Stimulated activated CD8-positive, alpha-beta memory T cell treated with anti-CD3 and anti-CD28 coated beads, Interleukin-15, amount 100 ng/mL, for 24 hours (primary cell): ENCODE measurements at places on chromosomes 1 and 21.

- DNase-seq: no peak
Measured at GRCh38 chr21:37449302-37449937, 82.8 kb downstream of the DYRK1A start.

DNA sequence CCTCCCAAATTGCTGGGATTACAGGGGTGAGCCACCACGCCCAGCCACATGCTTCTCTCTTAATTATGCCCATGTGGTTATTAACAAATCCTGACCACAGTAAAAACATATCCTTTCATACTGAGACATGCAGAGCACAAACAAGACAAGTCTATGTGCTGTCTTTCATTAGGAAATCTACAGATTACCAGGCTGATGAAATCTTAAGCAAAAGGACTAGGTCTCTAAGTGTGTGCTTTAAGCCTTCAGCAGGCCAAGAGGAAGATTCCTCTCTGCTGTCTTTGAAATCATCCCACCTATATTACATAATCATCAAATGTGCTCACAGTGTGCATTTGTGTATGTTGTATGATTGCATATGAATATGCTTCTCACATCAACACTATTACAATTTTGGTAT is 419.3 kb downstream of the KCTD3 start:
- DNase-seq: no peak

- no peak for DNase-seq
Measured at GRCh38 chr21:45983981-45984551, 2.5 kb downstream of the COL6A1 start.

DNA sequence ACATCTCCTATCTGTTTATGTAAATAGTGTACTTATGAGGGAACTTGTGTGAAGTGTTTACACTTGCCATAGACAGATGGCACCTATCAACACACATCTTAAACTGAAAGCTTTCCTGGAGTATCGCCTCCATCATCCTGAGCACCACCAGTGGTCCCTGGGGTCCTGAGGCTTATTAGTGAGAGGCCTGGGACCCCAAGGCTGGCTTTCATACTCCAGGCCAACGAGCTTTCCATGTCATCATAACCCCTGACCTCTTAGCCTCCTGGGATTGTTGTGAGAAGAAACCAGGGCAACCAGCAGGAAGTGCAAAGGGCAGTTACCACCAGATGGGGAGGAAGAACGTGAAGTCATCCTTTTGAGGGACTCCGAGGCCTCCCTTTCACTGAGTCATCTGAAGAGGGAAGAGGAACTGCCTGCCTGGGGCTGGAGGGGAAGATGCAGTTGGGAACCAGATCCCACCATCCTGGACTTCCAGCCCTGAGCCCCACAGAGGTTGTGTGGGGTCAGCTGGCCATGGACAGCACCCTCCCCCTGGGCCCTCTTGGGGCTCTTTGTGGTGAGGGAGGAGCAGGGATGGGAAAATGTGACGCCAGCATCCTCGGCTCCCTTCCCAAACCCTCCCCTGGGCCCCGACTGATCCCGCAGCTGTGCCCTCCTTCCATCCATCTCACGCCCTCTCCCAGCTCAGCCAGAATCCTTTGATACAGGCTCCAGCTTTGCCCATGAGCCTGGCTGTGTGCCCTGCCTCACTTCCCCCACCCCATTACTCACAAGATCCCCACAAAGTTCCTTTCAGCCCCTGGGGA is 5.8 kb downstream of the INKA2 start:
- DNase-seq: no peak

GRCh38 chr1:30151826-30152225 is 571.6 kb downstream of the MATN1 start:
- no peak for DNase-seq

- no peak for DNase-seq
Measured at GRCh38 chr1:55448261-55448660, 233.1 kb upstream of the USP24 start.

- DNase-seq: no peak
Measured at GRCh38 chr1:235791532-235792060, 75.1 kb downstream of the LYST start.

GRCh38 chr21:32770871-32771523 is 558 bp downstream of the PAXBP1 start:
- no peak for DNase-seq

- DNase-seq: no peak
Measured at GRCh38 chr1:61337981-61338848, 255.9 kb downstream of the NFIA start.

DNA sequence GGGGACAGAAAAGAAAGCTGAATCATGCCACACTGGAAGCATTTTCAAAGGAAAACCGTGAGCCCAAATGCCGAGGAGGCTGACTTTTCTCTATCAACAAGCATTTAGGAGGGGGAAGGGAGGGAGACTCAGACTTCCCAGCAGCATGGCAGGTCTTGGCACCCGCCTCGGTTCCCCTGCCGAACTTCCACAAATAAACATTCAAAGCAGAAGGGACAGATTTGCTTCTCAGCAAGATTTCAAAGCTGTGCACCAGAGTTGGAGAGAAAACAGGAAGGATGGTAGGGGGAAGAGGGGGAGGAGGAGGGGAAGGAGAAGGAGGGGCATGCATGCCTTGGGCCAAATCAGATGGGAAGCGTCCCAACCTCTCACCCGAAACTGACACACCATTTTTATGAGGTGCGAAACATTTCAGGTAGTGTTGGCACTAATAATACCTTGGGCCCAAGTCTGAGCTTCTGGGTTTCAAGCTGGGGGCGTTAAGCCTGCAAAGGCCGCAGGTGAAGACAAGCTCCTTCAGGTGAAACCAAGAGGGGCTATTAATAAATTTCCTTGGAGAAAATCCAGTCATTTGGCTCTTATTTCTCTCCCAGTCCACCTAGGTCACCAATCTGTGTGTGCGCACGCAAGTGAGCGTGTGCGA is 26.4 kb downstream of the ABCA4 start:
- DNase-seq: no peak

GRCh38 chr1:113742515-113742914 is 16.8 kb downstream of the PHTF1 start:
- DNase-seq: no peak
